ENCODE measurements at places on chromosomes 2 and 18.

GRCh38 chr2:98280376-98281102 is 65.7 kb upstream of the CNGA3 start:
- no peak for DNase-seq

DNA sequence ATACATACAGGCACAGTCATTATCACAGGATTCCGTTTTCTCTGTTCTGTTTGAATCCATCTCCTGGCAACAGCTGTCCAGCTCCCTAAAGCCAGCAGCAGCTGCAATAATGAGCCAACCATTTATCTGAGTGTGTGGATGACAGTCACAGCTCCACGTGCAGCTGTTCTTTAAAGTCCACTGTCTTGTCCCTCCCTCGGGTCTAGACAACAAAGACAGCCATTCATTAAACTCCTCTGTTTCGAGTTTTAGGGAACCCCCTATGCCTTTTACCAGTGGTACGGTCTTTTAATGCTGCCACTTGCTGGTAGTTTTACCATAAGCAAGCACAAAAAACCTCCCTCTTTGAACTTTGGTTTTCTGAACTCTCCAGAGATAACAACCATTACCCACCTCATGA is 16.0 kb upstream of the MSGN1 start:
- DNase-seq, result no peak

DNA sequence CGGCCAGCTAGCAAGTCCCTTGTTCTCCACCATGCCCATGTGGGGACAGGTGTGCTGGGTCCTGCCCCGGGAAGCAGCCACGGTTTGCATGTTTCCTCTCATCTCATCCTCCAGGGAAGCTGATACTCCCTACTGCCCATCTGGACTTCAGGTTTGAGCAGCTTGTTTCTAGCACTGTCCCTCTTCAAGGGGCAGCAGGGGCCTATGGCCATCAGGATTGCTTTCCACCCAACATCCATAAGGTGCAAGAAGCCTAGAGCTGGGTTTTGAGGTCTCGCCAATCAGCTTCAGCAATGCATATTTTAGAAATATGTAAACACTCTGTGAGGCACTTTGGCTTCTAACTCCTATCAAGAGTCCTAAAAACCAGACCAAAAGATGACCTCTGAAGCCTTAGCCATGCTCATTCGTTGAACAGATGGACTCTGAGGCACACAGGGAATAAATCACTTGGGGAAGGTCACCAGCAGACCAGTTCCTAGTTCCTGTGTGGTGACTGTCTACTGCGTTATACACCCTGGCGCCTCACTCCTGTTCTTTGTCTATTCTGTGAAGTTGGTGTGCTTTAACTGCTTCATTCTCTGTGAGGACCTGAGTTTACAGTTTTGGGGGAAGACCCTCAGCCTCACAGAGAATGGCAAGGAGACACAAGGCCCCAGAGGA is 192.6 kb upstream of the TWIST2 start:
- no peak for DNase-seq

DNA sequence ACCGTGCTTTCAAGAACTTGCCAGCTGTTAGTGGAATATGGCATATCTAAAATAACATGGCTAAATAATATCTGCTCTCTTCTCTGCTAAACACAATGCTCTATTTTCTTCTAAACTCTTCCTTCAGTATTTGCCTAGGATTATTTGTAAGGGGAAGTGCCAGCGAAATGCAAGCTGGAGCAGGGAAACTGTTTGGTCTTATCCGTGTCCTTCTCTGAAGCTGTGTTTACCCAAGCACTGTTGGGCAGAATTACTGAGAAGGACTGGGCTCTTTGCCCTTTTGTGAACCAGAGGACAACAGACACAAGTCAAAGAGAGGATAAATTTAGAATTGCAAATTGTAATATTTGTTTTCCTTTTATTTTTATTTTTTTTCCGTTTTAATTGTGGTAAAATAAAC is 23.6 kb downstream of the CPO start:
- DNase-seq, result no peak

Measured in nucleus accumbens (tissue), 56 donors.